CD4-positive, alpha-beta T cell treated with Interferon gamma for 1 hour (primary cell): ENCODE measurements at places on chromosomes 5 and 9.
A peak's percentile ranks its signal among the peaks of the same experiment; 100 is the strongest.

DNA sequence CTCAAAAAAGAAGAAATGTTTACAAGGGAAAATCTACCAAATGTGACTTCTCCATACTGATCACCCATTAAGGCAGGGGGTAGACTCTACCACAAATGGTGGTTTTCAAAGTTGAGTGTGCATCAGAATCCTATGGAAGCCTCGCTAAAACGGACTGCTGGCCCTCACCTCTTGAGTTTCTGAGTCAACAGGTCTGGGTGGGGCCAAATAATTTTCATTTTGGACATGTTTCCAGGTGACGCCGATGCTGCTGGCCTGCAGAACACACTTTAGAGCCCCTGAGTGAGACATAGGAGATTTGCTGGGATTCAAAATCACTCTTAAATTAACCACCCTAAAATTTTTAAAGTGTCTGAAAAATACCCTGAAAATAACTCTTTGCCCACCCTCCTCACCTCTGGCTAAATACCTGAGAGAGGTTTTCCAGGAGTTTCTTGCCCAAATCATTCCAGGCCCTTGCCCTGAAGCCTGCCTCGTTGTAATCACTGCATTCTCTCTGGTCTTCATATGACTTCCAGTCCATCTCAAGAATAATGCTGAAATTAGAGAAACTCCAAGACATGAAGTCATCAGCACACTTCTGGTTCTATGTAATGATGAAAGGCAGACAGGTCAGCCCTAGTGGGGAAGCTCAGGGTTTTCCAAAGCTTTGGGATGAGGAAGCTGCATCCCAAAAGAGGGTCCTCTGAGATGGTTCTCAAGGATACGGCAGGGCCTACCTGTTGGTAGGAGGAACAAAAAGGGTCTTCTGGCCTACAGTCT lies 18.2 kb downstream of the C9orf152 start:
- DNase-seq = no peak

DNA sequence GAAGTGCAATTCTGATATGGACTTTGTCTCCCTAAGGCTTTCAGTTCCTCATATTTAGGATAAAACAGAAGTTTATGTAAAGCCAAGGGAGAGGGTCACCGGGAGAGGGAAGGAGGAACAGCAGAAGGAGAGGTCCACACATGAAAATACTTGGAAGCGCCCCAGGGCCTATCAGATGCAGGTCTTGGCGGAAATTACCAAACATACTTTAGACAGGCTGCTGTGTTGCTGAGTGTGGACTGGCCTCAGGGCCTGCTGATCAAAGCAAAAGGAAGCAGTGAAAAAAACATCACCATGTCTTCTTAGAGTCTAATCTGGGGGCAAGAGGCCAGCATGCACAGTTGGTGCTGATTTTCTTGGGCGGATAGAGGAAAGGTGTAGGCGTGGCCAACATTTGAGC lies 14.1 kb upstream of the NTRK2 start:
- DNase-seq = no peak

GRCh38 chr5:109335114-109335513 lies 74.7 kb downstream of the PJA2 start:
- no peak for DNase-seq

GRCh38 chr5:117999939-118000549 lies 988.3 kb downstream of the DTWD2 start:
- no peak for DNase-seq

- DNase-seq = no peak
These were observed 817 bp upstream of the GNE start for GRCh38 chr9:36258996-36259533.

DNA sequence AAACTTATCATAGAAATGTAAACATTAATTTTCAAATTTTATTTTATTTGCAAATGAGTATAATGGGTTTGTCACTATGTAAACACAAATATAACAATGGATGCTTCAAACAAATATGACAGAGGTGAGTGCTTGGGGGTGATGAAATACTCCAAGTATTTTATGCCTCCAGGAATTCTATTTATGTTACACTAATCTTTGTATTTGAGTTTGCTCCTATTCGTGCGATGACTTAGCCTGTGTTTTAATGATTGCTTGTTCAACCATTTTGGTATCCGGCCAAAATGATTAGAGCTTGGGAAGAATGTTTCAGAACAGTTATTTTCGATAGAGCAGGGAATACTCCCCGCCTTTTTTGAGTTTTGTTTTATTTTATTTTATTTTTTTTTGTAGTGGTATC lies 5.0 kb downstream of the DMRT2 start:
- no peak for DNase-seq

GRCh38 chr5:149682532-149683075 lies 47.5 kb upstream of the PPARGC1B start:
- peak; percentile 8 for DNase-seq

- DNase-seq = peak; percentile 87
These were observed at the start of gene SPIN1 for GRCh38 chr9:88388203-88388885. Gene SPIN1, plus strand, starts transcription at chr9:88388444. Its CDS starts 38,096 bp downstream, at chr9:88426540.
